ENCODE measurements at places on chromosomes 1 and 21. TPM values are rescaled to one million over a fixed set of nuclear protein-coding genes. Genes with fewer than 3 reads are reported as not detected.

DNA sequence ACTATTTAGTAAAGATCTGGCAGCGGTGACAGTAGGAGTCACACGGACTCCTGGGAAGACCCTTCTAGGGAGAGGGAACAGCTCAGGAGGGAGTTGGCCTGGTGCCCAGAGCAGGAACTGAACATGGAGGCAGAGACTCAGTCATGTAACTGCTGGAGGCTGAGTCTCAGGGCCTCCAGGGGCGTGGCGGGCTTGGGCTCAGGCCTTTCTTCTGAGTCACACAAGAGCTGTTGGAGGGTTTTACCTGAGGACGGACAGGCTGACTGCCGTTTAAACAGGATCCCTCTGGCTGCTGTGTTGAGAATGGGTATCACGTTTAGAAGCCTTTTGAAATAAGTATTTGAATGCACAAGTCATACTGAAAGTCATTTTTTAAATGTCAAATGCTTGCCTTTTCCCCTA is 7.2 kb upstream of the ETS2 start:
- DNase-seq: no peak

DNA sequence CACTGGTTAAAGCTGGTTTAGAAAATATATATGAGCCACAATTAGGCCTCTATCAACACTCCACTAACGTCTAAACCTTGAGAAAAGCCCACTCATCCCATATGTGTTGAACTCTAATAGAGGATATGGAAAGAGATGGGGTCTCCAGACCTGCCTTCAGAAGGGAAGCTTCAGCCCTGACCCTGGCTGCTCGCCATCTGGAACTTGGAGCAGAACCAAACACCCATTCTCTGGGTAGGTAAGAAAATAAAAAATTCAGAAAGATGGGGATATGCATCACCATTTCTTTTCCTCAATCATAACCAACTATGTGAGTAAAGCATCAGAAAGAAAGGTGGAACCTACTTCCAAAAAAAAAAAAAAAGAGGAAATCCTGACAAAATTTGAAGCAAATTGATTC is 666.2 kb downstream of the PTPRC start:
- no peak for DNase-seq

DNA sequence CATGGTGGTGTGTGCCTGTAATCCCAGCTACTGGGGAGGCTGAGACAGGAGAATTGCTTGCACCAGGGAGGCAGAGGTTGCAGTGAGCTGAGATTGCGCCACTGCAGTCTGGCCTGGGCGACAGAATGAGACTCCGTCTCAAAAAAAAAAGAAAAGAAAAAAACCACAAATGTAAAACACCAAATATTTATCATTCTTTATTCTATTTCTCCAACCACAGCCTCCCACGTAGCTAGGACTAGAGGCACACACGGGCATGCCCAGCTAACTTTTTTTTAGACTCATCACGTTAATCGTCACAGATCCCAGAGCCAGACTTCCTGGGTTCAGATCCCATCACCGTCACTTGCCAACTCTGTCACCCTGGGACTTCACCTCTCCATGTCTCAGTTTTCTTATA is 13.5 kb downstream of the DNAJC16 start:
- no peak for DNase-seq

DNA sequence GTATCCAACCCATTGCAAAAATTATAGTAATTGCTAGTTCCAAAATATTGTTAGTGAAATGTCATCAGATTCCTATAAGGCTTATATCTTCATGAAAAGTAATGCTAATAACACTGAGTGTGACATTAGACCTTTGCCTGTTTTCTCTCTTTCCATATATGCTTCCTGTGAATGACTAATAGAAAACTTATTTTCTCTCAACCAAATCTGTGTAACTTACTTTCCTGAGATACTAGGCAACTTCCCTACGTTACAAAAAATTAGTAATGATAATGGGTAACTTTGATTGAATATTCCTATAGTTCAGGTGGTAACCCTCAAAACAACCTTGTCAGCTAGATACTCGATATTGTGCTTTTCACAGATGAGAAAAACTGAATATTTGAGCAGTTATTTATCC is 124.2 kb upstream of the HNRNPU start:
- DNase-seq: no peak

DNA sequence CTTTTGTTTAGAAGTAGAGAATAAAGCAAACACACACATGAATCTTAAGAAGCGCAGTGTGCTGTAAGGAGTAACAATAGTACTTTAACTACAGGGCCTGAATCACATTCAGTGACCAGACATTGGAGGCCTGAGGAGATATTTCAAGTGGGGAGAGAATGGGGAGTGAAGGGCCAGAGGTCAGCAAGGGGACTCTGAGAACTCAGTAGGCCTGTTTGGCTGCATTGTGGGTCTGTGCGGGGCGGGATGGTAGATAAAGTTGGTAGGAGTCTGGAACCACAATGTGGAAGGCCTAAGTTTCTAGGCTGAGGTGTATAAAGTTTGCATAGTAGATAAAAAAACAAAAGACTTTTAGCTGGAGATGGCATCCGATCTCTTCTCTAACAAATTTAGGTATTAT is 52.7 kb upstream of the WLS start:
- no peak for DNase-seq

GRCh38 chr1:233673947-233674431 is 60.1 kb downstream of the KCNK1 start:
- no peak for DNase-seq

DNA sequence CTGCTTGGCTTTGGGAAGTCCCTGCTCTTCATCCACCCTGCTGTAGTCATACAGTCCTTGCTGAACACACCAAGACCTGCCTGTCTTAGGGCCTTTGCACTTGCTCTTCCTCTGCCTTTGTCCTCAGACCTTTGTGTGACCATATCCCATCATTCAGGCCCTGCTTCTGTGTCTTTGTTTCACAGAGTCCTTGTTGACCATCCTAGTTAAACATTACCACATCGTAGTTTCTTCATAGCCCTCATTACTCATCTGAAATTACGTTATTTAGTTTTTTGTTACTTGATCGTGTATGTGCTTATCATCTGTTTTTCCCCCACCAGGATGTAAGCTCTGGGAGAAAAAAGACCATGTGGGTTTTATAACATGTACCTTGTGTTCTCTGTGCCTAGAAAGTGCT is 18.3 kb upstream of the SPRR5 start:
- DNase-seq: no peak

DNA sequence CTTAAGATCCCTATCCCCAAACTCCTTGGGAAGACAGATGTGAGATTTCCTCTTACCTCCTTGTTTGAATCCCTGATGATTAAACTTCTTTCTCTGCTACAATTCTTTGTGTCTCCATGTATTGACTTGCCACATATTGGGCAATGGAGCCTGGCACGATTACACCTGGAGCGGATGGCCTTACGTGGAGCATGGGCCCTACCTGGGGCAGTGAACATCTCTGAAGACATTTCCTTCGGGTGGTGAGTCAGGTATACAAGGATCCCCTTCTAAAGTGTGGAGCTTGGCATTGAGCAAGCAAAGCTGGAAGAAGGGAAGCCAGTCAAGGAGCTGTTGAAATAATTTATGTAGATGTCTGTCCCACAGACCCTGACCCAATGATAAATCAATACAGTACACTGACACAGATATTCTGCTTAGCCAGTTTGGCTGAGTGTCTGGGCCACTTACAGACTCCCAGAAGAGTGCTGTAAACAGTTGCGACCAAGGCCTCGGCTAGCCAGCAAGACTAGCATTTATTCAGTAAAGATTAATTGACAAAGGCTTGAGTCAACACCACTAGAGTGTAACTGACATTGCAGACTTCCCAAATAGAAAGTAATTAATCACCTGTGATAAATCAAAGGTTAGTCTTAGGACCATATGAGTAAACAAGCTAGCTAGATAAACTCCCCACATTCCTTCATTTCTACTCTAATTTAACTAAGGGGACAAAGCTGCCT is 83.1 kb upstream of the KCNK1 start:
- no peak for DNase-seq

GRCh38 chr1:41870076-41870562 is 48.6 kb downstream of the HIVEP3 start:
- DNase-seq: no peak

- no peak for DNase-seq
Observed at GRCh38 chr1:169618367-169618766, 11.6 kb downstream of the SELP start.

- DNase-seq: no peak
Observed at GRCh38 chr1:9906466-9906865, 3.6 kb downstream of the CTNNBIP1 start.

Gene MIXL1
- 2.6 TPM for total RNA-seq

Gene EDN2
- not detected for total RNA-seq

Gene AUNIP
- 24.1 TPM for total RNA-seq

Gene MCOLN2
- 10.9 TPM for total RNA-seq

Gene FCER1G
- total RNA-seq: 0.74 TPM

Gene OLFML3
- 69.9 TPM for total RNA-seq

Gene DCAF8
- total RNA-seq: 84.4 TPM

Gene ITLN2
- 12.8 TPM for total RNA-seq

Gene ACTL8
- 0.70 TPM for total RNA-seq

Gene CAMK2N1
- total RNA-seq: 0.82 TPM

Gene PLPPR5
- total RNA-seq: 4.2 TPM

Data from GM23338 (cell line).